SW 1271 (cell line): ENCODE measurements at places on chromosomes 12 and 14.

GRCh38 chr14:31090883-31091764 lies 64.9 kb upstream of the STRN3 start:
- no peak for DNase-seq

- no peak for DNase-seq
Observed at GRCh38 chr14:45270031-45270430, 17.0 kb upstream of the MIS18BP1 start.

DNA sequence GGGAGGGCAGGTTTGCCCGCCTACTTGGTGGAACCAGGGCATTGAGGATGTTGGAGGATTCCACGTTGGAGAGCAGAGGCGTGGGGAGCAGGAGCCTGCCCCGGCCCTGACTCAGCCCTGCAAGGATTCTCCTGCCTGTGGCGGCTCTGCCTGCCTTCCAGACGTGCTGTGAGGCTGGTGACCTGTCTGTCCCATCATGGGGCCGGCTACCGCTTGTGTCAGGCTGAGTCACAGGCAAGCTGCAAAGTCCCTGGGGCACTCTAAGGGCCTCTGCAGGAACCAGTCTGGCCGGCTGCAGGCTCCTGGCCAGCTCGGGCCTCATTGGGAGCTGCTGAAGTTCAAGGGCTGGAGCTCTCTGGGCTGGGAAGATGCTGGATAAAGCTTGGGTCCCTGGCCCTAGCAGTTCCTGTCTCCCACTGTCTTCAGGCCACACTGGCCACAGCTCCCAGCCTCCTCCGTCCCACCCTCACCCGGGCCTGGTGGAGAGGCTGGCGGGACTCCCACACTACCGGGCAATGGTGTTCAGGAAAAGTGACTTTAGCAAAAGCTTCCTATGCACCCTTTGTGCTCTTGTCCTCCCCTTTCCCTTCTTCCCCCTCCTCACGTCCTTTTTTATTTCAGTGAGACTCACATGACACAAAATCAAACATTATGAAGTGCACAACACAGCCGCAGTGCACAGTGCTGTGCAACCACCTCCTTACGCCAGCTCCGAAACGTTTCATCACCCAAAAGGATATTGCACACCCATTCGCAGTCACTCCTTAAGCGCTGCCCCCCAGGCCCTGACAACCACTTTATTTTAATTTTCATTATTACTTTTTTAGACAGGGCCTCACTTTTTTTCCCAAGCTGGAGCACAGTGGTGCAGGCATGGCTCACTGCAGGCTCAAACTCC lies 22.0 kb upstream of the ULK1 start:
- peak; percentile 65 for DNase-seq

- no peak for DNase-seq
Observed at GRCh38 chr12:4388032-4388431, 8.5 kb upstream of the FGF23 start.

DNA sequence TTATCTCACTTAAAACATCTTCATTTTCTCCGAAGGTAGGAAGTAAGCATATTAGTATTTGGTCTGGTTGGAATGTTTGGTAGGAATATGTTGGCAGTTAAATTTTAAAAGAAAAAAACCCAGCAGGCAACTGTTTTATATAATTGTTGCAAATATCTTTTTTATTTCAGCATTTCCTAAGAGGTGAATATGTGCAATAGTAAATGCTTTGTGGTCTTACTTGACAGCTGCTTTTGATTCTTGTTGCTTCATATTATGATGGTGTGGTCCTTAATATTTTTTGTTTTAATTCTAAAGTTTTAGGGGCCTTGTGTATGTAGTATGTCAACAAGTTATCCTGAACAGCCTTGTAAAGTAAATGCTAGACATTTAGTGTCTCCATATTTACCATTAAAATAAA lies 6.3 kb downstream of the TRAFD1 start:
- DNase-seq = no peak

DNA sequence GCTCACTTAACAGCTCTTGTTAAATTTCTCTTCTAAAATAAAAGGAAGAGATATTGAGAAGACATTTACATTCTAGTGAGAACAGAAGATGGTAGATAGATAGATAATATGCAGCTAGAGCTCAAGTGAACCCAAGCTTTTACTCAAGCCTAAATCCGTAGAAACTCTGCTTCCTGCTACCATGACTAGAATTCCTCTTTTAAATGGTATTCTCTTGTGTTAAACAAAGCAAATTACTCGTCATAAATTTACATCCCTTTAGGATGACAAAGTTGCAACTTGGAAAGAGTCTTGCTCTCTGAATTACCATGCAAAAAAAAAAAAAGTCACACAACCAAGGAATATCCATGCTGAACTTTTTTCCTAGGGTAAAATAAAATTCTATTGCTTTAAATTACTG lies 160.7 kb upstream of the LRFN5 start:
- DNase-seq = no peak

GRCh38 chr14:68060198-68060597 lies 240.6 kb downstream of the RAD51B start:
- DNase-seq = no peak

GRCh38 chr12:81329085-81329484 lies 251.2 kb downstream of the ACSS3 start:
- no peak for DNase-seq
